ENCODE measurements at places on chromosomes 12 and 14.
A peak's percentile ranks its signal among the peaks of the same experiment; 100 is the strongest.

- no peak for DNase-seq
Measured at GRCh38 chr12:1978078-1978862, 26.0 kb downstream of the DCP1B start.

DNA sequence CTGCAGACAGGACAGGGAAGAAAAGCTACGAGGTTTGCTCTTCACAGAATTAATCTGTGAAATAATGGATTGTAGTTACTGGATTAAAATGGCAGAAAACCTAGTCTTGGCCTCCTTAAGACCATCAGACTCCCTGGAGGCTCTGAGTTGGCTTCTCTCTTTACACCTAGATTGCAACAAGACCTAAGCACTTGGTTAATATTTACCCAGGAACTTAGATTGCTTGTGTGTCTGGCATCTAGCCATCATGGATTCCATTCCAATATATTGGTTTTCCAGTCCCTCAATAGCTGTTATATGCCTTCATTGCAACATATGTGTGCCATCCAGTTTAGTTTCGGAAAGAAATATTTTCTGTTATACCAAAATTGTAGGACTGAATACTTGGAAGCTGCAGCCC, 1.9 kb upstream of the GTF2A1 start:
- no peak for DNase-seq

DNA sequence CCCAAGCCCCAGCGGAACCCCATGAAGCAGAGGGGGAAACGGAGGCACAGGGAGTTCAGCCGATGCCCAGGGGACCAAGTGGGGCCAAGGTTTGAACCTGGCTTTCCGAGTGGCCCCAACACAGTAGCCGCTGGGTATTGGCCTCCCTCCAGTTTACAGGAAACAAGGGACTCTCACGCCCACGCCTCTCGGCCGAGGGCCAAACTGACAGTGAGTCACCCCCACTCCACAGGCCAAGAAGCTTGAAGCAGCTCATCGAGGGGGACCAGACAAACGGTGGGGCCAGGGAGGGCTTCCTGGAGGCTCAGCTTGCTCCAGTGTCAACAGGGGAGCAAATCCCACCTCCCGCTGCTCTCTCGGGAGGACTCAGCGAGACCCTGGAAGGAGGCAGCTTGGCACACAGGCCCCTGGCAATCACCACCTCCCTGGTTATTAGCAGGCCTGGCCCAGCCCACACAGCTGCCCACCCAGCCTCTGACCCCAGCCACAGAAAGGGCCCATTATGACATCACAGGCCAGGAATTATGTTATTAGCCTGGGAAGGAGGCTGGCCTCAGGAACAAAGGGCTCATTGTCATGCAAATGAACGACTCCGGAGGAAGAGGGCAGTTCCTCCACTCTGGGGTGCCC, 54.6 kb downstream of the NCOR2 start:
- no peak for DNase-seq

DNA sequence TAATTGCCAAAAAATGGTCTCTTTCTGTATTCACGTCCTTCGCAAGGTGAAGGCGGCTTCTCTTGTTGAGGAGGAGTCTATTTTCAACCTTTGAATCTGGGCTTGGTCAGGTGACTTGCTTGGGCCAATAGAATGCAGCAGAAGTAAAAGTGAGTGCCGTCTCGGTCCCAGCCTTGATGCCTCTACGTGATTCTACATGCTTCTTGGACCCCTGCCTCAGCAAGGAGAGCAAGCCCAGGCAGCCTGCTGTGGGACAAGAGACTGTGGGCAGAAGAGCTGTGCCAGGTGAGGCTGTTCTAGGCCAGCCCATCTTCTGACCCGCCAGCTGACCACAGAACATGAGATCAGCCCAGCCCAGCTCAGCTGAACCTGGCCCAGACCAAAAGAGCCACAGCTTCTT, 39.1 kb upstream of the CCDC63 start:
- DNase-seq = no peak

- no peak for DNase-seq
Measured at GRCh38 chr12:102356690-102357089, 123.7 kb downstream of the IGF1 start.

- peak; percentile 26 for DNase-seq
Measured at GRCh38 chr12:118645219-118645618, 268.9 kb downstream of the SUDS3 start.

DNA sequence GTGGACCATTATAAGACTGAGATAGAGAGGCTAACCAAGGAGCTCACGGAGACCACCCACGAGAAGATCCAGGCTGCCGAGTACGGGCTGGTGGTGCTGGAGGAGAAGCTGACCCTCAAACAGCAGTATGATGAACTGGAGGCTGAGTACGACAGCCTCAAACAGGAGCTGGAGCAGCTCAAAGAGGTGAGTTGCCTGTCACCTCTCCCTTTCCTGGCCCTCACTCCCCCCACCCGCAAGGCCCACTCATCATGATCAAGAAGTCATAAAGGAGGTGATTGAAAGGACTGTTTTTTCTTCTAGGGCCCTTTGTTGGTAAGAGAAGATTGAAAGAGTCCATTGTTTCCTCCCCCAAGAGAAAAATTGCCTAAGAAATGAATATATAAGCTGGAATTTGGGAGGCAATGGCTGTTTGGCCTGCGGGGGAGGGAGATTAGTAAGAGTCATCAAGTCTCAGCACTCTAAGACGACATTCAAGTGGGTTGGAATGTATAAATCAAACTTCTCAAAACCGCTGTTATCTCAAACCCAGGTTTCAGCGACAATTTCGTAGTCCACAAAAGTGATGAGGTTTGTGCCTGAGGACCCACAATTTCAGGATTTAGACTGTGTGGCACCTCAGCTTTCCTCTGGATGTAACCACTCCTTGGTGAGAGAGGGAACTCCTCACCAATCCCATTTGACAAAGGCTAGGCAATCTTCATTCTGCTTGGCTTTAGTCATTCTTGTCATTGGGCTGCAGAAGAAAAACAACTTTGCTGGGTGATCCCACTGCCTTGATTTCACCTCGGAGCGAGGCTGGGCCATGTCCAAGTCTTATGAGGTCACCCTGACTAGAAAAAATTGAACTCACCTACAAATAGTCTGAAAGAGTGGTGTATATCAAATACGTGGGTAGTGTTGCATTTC, 966 bp downstream of the BICD1 start:
- peak; percentile 58 for DNase-seq

DNA sequence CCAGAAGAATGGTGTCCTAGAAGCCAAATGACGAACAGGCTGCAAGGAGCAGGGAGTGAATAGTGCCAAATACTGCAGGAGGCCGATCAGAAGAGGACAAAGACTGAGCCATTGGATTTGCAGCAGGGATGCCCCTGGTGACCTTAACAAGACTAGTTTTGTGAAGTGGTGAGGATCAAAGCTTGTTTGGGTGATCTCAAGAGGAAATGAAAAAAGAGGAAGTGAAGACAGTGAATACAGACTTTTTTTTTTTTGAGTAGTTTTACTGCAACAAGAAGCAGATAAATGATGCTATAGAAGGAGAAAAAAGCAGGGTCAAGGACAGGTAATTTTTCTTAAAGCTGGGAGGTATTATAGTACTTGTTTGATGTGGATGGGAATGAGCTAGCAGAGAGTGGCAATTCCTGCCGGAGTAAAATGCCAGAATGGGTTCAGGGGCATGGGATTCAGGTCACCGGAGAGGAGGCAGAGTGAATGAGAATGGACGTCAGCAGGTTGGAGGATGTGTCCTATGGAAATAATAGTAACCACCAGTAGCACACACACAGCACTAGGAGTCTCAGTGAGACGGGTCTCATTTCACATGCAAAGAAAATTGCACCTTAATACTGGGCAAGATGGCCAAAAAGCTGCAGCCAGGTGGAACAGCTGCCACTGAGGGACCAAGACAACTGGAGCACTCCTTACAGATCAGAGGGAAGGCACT, 345.8 kb upstream of the CCDC196 start:
- DNase-seq = no peak

DNA sequence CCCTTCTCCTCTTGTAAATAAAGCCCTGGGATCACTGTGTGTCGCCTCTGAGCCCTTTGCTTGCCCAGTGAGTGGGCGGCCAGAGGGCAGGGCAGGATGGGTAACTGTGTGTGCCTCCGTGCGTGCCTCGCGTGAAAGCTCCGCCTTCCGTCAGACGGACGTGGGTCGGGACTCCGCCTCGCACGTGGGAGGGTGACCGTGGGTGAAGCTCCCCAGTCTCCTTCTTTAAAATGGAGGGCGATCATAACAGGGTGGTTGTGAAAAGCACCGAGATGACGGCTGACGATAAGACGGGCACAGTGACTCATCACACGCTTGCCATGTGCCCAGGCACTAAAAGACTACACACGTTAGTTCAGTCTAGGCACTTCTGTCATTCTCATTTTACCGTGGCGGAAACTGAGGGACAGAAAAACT, 9.2 kb downstream of the PHB2 start:
- peak; percentile 95 for DNase-seq

- DNase-seq = no peak
Measured at GRCh38 chr12:57610554-57611107, 604 bp upstream of the ARHGEF25 start.

- no peak for DNase-seq
Measured at GRCh38 chr12:76860256-76860655, 18.6 kb downstream of the CSRP2 start.

- peak; percentile 98 for DNase-seq
Measured at GRCh38 chr14:24299255-24300191, at the start of the genes DHRS1 and NOP9. Gene DHRS1, minus strand, starts transcription at chr14:24299780. Its CDS starts 674 bp downstream, at chr14:24299106. Gene NOP9, plus strand, starts transcription at chr14:24299850. Its CDS starts 105 bp downstream, at chr14:24299955.

- DNase-seq = no peak
Measured at GRCh38 chr14:98226411-98226810, 1045.6 kb downstream of the BCL11B start.

- DNase-seq = no peak
Measured at GRCh38 chr12:112049351-112049750, 36.1 kb downstream of the ERP29 start.

GRCh38 chr14:52313903-52314594, at the start of gene PTGER2:
Gene PTGER2, plus strand, starts transcription at chr14:52314312. Its CDS starts 237 bp downstream, at chr14:52314549.
- DNase-seq = peak; percentile 87

DNA sequence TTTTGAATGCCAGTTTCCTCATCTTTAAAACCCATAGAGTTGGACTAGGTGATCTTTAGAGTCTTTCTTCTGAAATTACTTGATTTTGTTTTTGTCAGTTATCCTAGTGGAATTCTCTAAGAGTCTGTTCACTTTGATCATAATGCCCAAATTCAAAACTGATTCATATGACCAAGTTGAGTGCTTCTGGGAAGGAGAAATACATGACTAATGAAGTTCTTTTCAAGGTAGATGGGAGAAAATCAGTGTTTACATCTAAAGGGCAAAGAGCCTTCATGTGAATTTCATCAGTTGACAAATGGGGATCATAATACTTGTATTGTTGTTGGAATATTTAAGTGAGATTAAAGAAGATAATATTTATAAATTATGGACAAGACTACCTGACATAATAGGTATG, 53.2 kb downstream of the ERC1 start:
- no peak for DNase-seq

- DNase-seq = no peak
Measured at GRCh38 chr12:49138587-49138986, 7.4 kb upstream of the TUBA1B start.

GRCh38 chr12:5567016-5567725, 135.3 kb downstream of the NTF3 start:
- no peak for DNase-seq

- DNase-seq = no peak
Measured at GRCh38 chr14:45103806-45104205, 19.9 kb downstream of the PRPF39 start.

- DNase-seq = no peak
Measured at GRCh38 chr14:30829853-30830252, 44.5 kb upstream of the COCH start.

GRCh38 chr14:62117751-62118105, 355.5 kb downstream of the SNAPC1 start:
- DNase-seq = no peak

Data from stimulated activated CD8-positive, alpha-beta memory T cell treated with anti-CD3 and anti-CD28 coated beads, Interleukin-4, amount 100 ng/mL, for 48 hours (primary cell).